Suprapubic skin (tissue), 4 donors: ENCODE measurements at places on chromosomes 1 and 21.

DNA sequence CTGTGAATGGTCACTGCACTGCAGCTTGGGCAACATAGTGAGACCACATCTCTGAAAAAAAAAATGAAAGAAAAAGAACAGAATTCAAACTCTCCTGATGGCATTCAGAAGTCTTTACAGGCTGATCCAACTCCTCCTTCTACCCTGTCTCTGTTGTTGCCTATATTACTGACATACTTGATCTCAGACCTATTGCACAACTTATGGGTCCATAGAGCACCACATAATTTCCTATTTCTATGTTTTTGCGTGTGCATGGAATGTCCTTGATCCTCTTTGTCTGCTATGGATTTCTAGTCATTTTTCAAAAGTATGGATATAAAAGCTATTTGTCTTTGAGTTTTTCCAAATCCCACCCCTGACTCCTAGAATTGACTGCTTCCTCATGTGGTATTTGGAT is 22.4 kb upstream of the CYP2J2 start:
- no peak for DNase-seq

DNA sequence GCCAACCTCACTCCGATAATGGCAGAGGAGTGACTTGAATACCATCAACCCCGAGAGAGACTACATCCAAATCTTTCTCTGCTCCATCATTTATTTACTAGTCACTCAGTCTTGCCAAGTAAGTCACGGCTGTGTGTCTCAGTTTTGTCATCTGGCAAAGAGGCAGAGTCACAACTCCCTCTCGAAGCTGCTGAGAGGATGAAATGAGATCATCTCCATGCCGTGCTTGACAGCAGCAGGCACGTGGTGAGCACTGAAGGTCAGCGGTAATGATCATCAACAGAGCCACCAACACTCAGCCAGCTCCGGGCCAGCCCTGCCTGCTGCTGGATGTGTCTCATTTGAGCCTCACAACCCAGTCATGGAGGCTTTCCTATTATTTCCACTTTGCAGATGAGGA is 19.9 kb downstream of the ALDH4A1 start:
- DNase-seq: no peak

DNA sequence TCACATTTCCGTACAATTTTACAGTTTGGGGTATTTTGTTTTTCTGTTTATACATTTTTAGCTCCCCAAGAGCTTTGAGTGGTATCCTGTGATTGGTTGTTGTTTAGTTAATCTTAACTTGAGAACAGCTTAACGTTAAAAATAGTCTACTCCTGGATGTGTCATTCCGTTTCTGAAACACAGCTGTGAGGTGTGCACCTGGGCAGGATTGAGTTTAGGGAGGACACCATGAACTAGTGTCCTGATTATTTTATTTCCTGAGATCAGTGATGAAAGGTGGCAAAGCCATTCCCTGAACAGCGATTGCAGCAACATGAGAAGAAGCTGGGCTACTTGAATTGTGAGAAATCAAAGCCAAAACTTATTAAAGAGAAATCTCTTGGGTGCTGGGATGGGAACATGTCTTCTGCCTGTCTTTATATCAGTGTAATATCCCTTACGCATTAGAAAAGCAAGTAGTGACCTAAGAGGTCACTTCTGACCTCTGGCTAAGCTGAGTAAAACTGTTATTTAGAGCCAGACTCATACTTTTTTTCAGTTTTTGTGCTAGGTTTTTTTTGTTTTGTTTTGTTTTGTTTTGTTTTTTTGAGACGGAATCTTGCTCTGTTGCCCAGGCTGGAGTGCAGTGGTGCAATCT is 43.4 kb downstream of the ZBTB40 start:
- no peak for DNase-seq

- DNase-seq: no peak
These were observed 10.4 kb downstream of the CAMSAP2 start for GRCh38 chr1:200749090-200749489.

GRCh38 chr1:208129060-208129459 is 115.1 kb downstream of the PLXNA2 start:
- no peak for DNase-seq

GRCh38 chr1:172005856-172006255 is 164.6 kb downstream of the DNM3 start:
- DNase-seq: no peak

DNA sequence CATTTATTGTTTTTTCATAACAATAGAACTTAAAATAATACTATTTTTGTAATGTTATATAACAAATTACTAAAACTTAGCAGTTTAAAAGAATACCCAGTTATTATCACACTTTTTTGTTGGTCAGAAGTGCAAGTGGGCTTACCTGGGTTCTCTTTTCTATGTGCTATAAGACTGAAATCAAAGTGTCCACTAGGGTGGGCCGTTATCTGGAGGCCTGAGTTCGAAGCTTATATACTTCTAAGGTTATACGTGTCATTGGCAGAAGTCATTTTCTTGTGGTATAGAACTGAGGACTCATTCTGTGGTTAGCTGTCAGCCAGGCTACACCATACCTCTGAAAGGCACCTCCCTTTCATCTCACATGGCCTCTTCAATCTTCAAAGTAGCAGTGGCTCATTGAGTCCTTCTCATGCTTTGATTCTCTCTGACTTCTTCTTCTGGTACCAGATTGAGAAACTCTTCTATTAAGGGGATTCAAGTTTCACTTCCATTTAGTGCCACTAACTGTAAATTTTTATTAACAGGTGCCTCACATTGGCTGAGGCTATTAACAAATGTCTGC is 414.3 kb downstream of the AMY1C start:
- DNase-seq: no peak

DNA sequence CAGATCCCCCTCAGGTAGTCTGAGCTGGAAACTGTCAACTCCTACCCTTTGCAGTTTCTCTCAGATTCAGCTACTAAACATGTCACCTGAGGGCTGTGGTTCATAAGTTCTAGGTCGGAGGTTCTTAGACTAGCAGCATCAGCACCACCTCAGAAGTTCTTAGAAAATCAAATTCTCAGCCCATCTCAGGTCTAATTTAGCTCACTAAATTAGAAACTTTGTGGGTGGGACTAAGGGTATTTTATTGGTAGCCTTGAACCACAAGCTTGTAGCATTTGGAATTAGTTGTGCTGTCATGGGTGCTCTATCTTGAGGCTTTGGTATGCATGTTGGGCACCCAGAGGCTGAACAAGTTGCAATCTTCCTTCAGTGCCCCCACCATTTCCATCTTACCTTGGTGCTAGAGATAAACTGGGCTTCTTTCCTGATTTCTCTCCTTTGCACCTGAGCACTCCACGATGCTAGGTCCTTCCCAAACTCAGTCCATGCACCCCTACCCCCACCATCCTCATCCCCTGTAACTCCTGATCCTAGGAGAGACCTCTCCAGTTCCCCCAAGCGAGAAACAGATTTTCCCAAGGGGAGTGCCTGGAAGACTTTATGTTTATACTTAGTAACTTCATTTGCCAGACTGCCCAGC is 54.2 kb downstream of the S1PR1 start:
- DNase-seq: no peak

- DNase-seq: no peak
These were observed 68.4 kb upstream of the TINAGL1 start for GRCh38 chr1:31507676-31508530.

DNA sequence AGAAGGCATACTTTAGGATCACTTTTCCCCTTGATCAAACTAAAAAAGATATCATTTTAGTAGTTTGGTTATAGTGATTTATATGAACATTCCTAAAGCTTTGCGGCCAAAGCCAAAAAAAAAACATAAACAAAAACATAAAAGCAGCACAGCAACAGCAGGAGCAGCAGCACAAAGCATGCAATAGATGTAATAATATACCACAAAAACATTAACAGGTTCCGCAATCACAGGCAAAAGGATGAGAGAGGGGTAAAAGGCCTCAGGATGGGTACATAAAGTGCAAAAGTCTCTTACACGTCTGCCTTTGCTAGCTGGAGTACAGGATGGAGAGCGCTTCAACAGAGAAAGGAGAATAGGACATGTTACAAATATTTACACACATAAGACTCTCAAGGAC is 119.0 kb downstream of the COQ8A start:
- DNase-seq: no peak
